WTC11 (cell line): ENCODE measurements at places on chromosomes 11 and 22. TPM values are rescaled to one million over a fixed set of nuclear protein-coding genes. Genes with fewer than 3 reads are reported as not detected.

- DNase-seq = no peak
Observed at GRCh38 chr22:43085658-43086606, 3.3 kb downstream of the TTLL1 start.

- DNase-seq = no peak
Observed at GRCh38 chr11:75810637-75811390, 4.2 kb upstream of the UVRAG start.

- no peak for DNase-seq
Observed at GRCh38 chr11:81602508-81602907, 1131.2 kb downstream of the FAM181B start.

Gene C22orf23
- total RNA-seq = 0.16 to 0.96 TPM (median 0.72 TPM) in 3 replicates

- no peak for DNase-seq
Observed at GRCh38 chr22:26711205-26711963, 54.0 kb downstream of the MIAT start.

Gene TEAD1
- total RNA-seq = 58.9 to 79.9 TPM (median 62.0 TPM) in 3 replicates

DNA sequence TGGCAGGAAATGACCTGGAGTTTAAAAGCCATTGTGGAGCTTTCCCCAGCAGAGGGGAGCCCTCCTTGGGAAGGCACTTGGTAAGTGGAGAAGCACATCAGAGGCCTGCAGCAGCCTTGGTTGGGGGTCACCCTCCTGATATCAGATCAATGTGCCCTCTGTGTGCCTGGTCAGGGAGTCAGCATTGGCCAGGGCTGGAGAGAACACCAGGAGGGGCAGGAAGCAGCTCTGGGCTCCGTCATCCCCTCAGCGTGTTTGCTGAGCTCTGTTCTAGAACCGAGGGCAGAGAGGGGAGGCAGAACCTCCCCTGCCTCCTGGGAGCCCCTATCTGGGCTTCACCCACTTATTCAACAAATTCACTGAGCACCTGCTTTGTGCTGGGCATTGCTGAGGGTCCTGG, 846.0 kb downstream of the TBC1D22A start:
- DNase-seq = no peak

GRCh38 chr22:34808618-34809017, 257.3 kb upstream of the ISX start:
- no peak for DNase-seq

Gene TTC12
- 7.6 to 11.5 TPM (median 10.9 TPM) in 3 replicates for total RNA-seq

DNA sequence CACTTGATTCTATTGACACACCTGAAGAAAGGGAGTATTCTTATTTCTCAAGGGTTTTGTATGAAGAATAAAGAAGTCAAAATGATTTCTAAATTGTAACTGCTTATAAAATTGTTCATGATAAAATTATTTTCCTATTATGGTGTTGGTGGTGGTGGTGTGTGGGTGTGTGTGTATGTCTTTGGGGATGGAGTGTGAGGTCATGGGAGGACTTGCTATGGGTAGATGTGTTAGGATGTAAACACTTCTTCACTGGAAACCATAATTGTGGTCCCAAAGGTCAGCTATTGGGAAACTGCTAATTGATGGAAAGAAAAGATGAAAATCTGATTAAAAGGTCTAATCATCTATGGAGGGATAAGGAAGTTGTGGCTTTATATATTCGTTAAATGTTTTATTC, 5.1 kb downstream of the TRIM22 start:
- no peak for DNase-seq

Gene SCUBE2
- total RNA-seq = 0.64 to 1.9 TPM (median 1.2 TPM) in 3 replicates

GRCh38 chr22:22343581-22344296, 99.2 kb downstream of the VPREB1 start:
- no peak for DNase-seq

DNA sequence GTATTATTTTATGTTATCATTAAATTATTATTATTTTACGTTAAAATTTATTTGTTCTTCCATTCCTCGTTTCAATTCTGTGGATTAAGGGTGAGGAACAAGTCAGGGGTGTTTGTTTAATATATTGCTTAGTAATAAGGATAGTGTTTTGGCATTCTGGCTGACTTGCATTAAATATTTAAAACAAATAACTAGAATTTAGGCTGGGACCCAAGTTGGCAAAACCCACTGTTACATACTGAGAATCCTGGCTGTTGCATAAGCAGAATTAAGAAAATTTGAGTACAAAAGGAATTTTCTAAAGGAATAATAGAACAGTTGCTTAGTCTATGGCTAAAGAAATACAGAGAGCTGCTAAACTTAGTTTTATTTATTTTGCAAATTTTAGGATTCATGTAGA, 196.4 kb downstream of the GUCY1A2 start:
- DNase-seq = no peak

DNA sequence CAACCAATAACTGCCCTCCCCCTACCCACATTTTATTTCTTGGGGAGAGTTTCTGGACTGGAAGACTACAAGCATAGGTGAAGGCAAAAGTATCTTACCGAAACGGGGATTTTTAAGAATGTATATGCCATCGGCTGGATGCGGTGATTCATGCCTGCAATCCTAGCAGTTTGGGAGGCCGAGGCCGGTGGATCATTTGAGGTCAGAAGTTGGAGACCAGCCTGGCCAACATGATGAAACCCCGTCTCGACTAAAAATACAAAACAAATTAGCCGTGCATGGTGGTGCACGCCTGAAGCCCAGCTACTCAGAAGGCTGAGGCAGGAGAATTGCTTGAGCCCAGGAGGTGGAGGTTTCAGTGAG, 20.8 kb upstream of the SLN start:
- DNase-seq = no peak

DNA sequence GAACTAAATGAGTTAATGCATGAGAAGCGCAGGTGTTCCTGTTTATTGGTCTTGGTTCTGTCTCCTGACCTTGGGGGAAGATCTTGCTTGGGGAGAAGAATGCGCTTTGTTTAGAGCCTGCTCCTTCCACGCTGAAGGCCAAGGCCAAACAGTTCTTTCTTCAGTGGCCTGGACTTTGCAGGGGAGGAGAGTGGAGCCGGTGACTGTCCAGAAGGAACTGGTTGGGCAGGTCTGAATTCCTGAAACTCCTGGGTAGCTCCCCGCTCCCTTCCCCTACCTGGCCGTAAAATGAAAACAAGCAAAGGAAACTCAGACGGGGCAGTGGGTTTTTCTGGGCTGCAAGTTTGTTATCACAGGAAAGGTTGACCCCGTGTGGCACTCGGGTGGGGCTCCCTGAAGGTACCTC, 3.6 kb downstream of the ARHGAP8 start:
- DNase-seq = no peak

Gene PGA3
- 0.20 to 0.37 TPM in 2 of 3 replicates, not detected in the other for total RNA-seq

DNA sequence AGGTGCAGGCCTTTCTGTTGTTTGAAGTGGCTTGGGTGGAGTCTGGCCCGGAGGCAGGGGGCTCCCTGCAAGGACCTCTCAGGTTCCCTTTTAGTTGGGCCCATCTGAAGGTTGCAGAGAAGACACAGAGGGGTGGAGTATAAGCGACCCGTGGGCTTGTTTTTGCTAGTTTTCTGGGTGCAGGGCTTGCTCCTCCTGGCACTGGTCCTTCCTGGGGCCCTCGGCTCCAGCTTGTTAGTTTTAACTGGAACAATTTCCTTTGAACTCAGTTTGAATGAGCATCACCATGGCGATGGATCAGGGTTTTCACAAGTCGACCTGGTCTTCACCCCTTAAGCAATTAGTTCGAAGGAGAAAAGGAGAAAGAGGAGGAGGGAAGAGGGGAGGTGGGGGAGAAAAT, 28.5 kb upstream of the OAF start:
- no peak for DNase-seq

DNA sequence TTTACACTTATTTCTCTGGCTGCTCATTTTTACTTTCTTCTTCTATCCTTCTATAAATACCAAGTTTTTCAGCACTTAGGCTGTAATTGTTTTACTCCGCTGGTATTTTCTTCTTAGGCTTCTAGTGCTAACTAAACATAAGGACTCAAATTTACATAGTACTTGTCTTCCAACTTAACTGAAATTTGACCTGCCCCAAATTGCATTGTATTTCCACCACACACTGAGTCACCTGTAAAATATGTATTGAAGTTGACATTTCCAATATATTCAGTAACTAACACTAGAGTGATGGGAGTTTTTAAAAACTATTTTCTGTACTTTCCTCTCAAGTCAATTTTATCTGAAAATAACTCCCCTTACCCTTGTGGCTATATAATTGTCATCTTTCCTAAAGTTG, 1794.1 kb upstream of the RAG2 start:
- no peak for DNase-seq

GRCh38 chr11:1041936-1042608, 5.6 kb upstream of the MUC6 start:
- DNase-seq = no peak

GRCh38 chr11:18000760-18001159, 12.1 kb downstream of the SERGEF start:
- no peak for DNase-seq

- no peak for DNase-seq
Observed at GRCh38 chr11:112858289-112859023, 102.8 kb upstream of the NCAM1 start.

DNA sequence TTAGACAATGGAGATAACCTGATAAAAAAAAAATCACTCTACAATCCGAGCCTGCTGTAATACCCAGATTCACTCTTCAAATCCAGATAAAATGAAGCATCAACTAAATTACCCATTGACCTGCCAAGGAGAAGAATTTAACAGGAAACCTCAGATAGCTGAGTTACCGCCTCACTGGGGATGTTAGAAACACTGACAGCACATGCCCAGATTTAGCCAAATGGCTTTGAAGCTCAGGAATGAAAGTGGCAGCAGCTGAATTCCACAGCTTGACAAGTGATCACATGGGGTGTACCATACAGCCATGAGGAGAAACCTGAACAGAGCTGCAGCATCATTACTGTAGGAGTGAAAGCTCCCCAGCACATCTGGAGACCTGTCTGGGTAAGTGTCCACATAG, 807.6 kb downstream of the DLG2 start:
- no peak for DNase-seq

DNA sequence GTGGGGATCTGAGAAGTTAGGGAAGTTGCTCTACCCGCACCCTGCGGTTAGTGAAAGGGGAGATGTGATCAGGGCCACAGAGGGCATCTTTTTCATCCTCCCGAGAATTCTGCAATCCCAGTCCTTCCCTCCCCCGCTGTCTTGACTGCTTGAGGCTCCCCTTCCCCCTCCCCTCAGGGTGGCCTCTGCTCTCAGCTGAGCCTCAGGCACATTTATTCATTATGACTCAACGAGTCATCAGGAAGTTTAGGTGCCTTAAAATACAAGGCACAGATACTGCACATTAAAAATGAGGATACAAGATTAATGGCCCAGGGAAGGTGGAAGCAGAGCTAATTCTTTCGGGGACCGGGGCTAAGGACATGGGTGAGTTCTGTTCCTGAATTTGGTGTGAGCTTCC, 104.0 kb downstream of the CACNA1I start:
- DNase-seq = no peak

DNA sequence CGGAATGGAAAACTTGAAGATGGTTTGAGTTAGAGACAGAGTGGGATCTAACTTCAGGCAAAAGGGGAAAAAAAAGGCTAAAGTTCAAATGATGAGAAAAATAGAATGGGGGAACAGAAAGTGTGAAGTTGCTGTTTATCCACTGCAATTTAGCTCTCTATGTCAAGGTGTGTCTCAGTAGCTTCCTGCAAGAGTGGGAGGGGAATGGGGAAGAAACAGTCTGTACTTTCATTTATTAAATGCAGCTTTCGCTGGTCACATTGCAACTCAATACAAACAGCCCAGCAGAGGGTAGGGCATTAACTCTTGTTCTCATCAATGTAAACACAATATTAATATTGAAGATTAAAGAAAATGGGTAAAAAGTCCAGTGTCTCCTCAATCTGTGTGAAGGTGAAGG, 214.7 kb upstream of the SYN3 start:
- DNase-seq = no peak

Gene TRIM6
- 25.4 to 30.2 TPM (median 30.0 TPM) in 3 replicates for total RNA-seq

Gene GALNT18
- 4.4 to 5.0 TPM (median 5.0 TPM) in 3 replicates for total RNA-seq

- no peak for DNase-seq
Observed at GRCh38 chr11:11409901-11410300, 56.9 kb upstream of the CSNK2A3 start.

Gene TIMM10
- total RNA-seq = 63.5 to 92.8 TPM (median 68.4 TPM) in 3 replicates

Gene IRF7
- total RNA-seq = 11.1 to 12.0 TPM (median 11.5 TPM) in 3 replicates

GRCh38 chr11:120633616-120634393, 122.3 kb downstream of the GRIK4 start:
- DNase-seq = no peak

Gene KCNK4
- total RNA-seq = 0.25 to 0.74 TPM (median 0.48 TPM) in 3 replicates

Gene PDGFD
- 2.6 to 3.1 TPM (median 2.9 TPM) in 3 replicates for total RNA-seq

DNA sequence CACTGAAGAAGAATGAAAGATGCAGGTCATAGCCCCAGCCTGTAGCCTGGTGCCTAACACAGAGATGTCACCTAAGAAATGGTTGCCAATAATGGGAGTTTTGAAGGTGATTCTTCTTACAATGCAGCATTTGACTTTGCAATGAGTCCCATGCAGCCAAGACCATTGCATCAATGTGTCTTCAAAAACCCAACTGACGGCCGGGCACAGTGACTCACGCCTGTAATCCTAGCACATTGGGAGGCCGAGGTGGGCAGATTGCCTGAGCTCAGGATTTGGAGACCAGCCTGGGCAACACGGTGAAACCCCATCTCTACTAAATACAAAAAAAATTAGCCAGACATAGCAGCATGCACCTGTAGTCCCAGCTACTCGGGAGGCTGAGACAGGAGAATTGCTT, 89.3 kb upstream of the ASPHD2 start:
- no peak for DNase-seq

- no peak for DNase-seq
Observed at GRCh38 chr11:47130543-47130942, 46.1 kb downstream of the ARFGAP2 start.

Gene ACTN3
- 18.5 to 20.4 TPM (median 19.2 TPM) in 3 replicates for total RNA-seq

DNA sequence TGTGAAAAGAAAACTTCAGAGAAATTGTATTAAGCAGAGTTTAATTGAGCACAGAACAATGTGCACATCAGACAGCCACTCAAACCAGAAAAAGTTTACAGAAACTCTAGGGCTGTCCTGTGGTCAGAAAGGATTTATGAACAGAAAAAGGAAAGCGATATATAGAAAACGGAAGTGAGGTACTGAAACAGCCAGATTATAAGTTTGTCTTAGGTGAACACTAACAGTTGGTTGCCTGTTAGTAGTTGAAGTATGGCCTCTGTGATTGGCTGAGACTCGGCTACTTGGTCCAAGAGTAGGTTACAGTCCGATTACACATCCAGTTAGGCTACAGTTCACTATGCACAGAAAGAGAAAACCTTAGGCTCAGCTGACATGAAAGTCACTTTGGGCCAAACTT, 1232.5 kb upstream of the RAG2 start:
- DNase-seq = no peak

GRCh38 chr22:48536541-48537342, 1290.9 kb downstream of the BRD1 start:
- DNase-seq = no peak

DNA sequence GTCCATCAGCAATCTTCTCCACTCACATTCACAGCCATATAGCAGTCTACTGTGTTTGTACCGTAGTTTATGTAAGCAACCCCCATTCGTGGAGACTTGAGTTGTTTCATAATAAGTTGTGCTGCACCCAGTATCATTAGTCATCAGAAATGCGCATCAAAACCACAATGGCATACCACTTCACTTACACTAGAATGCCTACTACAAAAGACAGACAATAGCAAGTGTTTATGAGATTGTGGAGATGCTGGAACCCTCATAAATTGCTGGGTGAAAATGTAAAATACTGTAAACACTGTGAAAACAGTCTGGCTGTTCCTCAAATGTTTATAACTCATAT, 133.3 kb downstream of the ATXN10 start:
- no peak for DNase-seq

- no peak for DNase-seq
Observed at GRCh38 chr11:67357831-67358670, 4.7 kb upstream of the POLD4 start.
